ENCODE measurements at places on chromosomes 4 and X. TPM values are rescaled to one million over a fixed set of nuclear protein-coding genes. Genes with fewer than 3 reads are reported as not detected.

PRDM5 gene
- not detected for polyA plus RNA-seq

CSAG1 gene
- not detected for polyA plus RNA-seq

MUC7 gene
- not detected for polyA plus RNA-seq

C4orf51 gene
- polyA plus RNA-seq, result not detected

L1CAM gene
- 8.9 TPM for polyA plus RNA-seq

LRCH2 gene
- polyA plus RNA-seq, result not detected

NWD2 gene
- not detected for polyA plus RNA-seq

NLGN4X gene
- polyA plus RNA-seq, result 0.07 TPM

SATL1 gene
- polyA plus RNA-seq, result 0.04 TPM

ASB12 gene
- polyA plus RNA-seq, result 0.33 TPM

SLC26A1 gene
- not detected for polyA plus RNA-seq

SPANXA2 gene
- not detected for polyA plus RNA-seq

F11 gene
- polyA plus RNA-seq, result 0.06 TPM

POF1B gene
- polyA plus RNA-seq, result 0.78 TPM

XAGE1A gene
- polyA plus RNA-seq, result not detected

FAT4 gene
- polyA plus RNA-seq, result not detected

TENT5D gene
- not detected for polyA plus RNA-seq

SSX2 gene
- not detected for polyA plus RNA-seq

RAB40A gene
- 0.07 TPM for polyA plus RNA-seq

WAS gene
- polyA plus RNA-seq, result 93.8 TPM

PF4V1 gene
- 2.0 TPM for polyA plus RNA-seq

RUFY3 gene
- 26.1 TPM for polyA plus RNA-seq

PAGE4 gene
- not detected for polyA plus RNA-seq

EMCN gene
- not detected for polyA plus RNA-seq

PPP2R2C gene
- not detected for polyA plus RNA-seq

RNF150 gene
- not detected for polyA plus RNA-seq

GLRA3 gene
- polyA plus RNA-seq, result 0.30 TPM

PPBP gene
- 5.2 TPM for polyA plus RNA-seq

SCML1 gene
- polyA plus RNA-seq, result 15.2 TPM

SETD7 gene
- polyA plus RNA-seq, result 15.4 TPM

GJB1 gene
- not detected for polyA plus RNA-seq

SPACA5 gene
- not detected for polyA plus RNA-seq

TMEM150C gene
- polyA plus RNA-seq, result not detected

ADH1A gene
- polyA plus RNA-seq, result not detected

PPEF2 gene
- 0.32 TPM for polyA plus RNA-seq

CFP gene
- polyA plus RNA-seq, result 3.0 TPM

GLUD2 gene
- 0.19 TPM for polyA plus RNA-seq

ADH6 gene
- not detected for polyA plus RNA-seq

ARSH gene
- not detected for polyA plus RNA-seq

VSIG1 gene
- polyA plus RNA-seq, result 5.4 TPM

YIPF7 gene
- not detected for polyA plus RNA-seq

SSX1 gene
- not detected for polyA plus RNA-seq

NUDT10 gene
- polyA plus RNA-seq, result not detected

ASB11 gene
- not detected for polyA plus RNA-seq

XAGE1B gene
- polyA plus RNA-seq, result not detected

TMEM156 gene
- 58.4 TPM for polyA plus RNA-seq

CBLL2 gene
- polyA plus RNA-seq, result not detected

TCP11X2 gene
- not detected for polyA plus RNA-seq

CYP2U1 gene
- 7.4 TPM for polyA plus RNA-seq

Measured in B cell (primary cell).